ENCODE measurements at places on chromosomes 1 and 21.

DNA sequence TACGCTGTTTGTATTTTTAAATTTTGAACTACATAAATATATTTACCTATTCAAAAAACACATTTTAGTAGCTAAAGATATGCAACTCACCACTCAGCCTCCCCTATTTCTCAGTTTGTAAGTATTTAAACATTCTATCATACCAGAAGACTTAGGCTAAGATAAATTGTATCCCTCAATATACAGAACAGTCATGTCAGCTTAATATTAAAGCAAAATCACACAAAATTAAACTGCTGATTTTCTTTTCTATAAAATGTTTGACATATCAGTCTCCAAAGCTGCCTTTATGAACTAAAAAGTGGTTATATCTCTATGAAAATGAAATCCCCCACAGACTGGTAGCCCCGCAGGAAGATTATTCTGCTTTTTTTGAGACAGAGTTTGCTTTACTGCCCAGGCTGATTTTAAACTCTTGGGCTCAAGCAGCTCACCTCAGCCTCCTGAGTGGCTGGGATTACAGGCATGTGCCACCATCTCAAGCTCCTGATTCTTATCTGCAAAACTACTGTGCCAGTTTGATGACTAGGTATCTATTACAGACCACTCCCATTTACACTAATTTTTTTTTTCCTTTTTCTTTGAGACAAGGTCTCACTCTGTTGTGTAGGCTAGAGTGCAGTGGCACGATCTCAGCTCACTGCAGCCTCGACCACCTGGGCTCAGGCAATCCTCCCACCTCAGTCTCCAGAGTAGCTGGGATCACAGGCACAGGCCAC lies 37.6 kb downstream of the NRDC start:
- DNase-seq = no peak

- DNase-seq = no peak
Measured at GRCh38 chr1:162233066-162233465, 143.6 kb downstream of the SPATA46 start.

GRCh38 chr1:14184454-14184853 lies 414.0 kb upstream of the KAZN start:
- no peak for DNase-seq

DNA sequence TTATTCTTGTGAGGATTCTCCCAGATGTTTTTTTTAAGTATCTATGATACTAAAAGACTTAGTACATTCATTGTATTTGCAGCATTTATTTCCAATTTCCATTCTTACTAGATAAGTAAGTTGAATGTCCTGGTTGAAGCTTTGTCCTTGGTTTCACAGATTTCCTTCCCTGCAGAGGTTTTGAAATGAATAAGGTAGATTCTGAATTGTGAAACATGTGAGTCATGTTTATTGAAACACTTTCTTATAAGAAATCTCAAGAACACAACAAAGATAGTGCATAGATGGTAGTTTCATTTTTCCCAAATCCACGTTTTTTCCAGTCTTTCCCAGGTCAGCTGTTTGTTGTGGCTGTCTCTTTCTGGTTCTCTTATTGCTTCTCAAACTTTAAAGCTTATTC lies 24.8 kb downstream of the GABPA start:
- no peak for DNase-seq

- DNase-seq = no peak
Measured at GRCh38 chr1:185155600-185156287, 1.0 kb downstream of the TRMT1L start.

- DNase-seq = no peak
Measured at GRCh38 chr1:30145723-30146303, 577.6 kb downstream of the MATN1 start.

GRCh38 chr21:32514275-32515055 lies 70.9 kb downstream of the TCP10L start:
- DNase-seq = no peak

- DNase-seq = no peak
Measured at GRCh38 chr21:16071761-16072160, 342.0 kb downstream of the USP25 start.

DNA sequence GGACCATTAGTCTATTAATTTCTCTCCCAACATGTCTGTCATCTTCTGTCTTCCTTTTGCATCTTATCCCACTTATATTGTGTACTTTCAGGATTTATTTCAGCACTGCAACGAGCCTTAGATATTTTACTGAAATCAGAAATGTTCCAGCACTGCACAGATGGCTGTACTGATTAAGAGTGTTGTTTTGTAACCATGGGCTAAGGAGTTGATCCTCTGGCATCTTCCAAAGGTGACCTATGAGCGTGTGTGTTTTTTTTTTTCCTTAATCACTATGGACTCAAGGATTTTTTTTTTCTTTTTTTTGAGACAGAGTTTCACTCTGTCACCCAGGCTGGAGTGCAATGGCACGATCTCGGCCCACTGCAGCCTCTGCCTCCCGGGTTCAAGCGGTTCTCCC lies 7.1 kb upstream of the DDX59 start:
- no peak for DNase-seq

- no peak for DNase-seq
Measured at GRCh38 chr1:172269644-172270043, 150.8 kb upstream of the C1orf105 start.

DNA sequence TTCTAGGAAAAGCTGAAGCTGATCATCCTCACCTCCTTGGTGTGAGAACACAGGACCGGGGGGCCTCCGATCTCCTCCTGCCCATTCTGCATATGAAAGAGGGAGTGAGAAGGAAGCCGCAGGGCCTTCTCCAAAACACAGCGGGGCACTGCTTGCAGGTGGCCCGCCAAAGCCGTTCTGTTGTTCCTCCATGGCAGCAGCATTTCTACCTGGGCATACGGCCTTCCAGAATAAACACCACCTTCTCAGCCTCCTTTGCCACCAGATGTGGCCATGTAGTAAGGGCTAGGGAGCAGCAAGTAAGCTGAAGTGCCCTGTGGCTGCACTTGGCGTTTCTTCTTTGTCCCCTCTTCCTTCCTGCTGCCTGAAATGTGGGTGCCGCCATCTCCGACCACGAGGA lies 214.9 kb downstream of the TOMM20 start:
- DNase-seq = no peak

GRCh38 chr21:17709266-17709611 lies 96.5 kb upstream of the BTG3 start:
- no peak for DNase-seq

DNA sequence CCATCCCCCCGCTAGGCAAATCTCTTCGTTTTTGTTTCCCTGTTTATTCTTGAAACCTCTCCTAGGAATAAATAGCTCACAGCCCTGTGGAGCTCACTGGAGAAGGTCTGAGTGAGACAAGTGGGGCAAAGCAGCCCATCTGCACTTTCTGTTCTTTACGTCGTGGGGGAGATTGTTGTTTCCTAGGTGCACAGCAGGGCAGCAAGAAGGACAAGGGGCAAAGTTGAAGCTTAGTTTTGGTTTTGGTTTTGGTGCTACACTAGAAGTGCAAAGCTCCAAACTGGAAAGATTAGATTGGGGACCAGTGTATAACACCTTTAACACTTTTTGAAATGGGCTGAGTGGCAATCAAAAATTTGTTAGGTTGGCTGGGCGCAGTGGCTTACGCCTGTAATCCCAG lies 76.6 kb downstream of the GPR88 start:
- DNase-seq = no peak

- DNase-seq = no peak
Measured at GRCh38 chr1:226609836-226610455, 61.4 kb downstream of the STUM start.

DNA sequence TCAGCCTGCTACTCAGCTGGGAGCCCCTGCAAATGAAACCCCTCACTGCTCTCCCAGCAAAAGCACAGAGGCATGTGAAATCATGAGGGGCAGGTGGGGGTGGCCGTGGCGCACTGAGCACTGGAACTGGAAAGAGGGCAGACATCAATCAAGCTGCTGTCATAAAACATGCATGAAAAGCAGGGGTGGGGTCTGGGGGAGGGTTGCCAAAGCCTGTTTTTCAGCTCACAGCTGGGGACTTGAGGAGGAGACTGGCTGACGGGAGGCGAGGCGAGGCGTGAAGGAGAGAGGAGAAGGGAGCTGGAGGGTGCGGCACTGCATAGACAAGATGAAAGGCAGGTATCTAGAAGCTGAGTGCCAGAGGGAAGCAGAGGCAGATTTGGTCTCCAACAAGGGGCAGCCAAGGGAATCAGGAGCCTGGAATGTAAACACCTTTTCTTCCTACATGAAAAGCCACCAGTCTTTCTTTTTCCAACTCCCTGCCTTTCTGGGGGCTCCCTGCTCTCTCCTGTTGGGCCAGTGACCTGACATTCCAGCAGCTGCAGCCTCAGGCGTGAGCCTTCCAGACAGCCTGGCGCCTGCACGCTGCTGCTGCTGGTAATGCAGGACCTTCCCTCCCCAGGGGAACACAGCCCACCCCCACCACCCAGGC lies 87.0 kb downstream of the NMNAT2 start:
- DNase-seq = no peak

Data from omental fat pad (tissue), 4 donors.